ENCODE measurements at places on chromosomes 4 and X.

DNA sequence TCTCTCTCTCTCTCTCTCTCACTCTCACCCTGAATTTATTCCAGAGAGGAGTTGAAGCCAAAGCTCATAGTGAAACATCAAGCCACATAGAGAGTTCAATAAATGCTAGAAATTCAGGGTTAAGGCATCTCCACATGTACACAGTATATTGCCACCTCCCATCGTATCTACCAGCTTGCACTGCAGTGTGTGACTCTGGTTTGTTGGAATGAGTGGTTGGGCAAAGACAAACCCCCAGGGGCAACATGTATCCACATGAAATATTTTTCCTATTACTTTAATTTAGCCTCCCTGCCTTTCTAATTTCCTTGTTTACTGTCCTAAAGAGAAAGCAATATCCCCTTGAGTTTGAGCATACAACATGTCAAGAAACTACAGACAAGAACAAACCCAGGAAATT is 247.3 kb downstream of the SPATA18 start:
- no peak for DNase-seq

GRCh38 chrX:39665830-39666518 is 431.8 kb downstream of the BCOR start:
- DNase-seq: no peak

- DNase-seq: no peak
These were observed 941 bp downstream of the CCKAR start for GRCh38 chr4:26489101-26489985.

DNA sequence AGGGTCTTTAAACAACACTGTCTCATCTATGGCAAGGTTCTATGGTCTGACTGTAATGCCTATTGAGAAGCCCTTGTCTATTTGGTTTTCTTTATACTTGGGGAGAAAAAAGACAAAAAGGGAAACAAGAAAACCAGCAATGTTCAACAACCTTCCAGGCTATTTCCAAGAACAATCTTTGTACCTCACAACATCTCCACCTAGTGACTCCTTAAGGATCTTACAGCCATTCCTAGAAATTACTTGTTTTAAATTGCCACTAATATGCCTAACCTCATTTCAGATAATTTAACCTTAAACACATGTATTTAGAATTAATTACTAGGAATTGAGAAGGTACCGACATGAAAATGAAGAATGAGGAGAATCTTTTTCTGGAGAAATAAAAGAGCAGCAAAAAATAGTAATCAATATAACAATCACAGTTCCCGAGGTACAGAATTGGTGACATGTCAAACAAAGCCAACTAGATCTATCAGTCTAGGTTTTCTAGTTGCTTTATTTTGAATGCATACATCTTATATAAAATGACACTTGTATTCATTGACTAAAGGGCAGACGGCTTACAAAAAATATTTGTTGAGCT is 1.6 kb upstream of the RBM46 start:
- no peak for DNase-seq

DNA sequence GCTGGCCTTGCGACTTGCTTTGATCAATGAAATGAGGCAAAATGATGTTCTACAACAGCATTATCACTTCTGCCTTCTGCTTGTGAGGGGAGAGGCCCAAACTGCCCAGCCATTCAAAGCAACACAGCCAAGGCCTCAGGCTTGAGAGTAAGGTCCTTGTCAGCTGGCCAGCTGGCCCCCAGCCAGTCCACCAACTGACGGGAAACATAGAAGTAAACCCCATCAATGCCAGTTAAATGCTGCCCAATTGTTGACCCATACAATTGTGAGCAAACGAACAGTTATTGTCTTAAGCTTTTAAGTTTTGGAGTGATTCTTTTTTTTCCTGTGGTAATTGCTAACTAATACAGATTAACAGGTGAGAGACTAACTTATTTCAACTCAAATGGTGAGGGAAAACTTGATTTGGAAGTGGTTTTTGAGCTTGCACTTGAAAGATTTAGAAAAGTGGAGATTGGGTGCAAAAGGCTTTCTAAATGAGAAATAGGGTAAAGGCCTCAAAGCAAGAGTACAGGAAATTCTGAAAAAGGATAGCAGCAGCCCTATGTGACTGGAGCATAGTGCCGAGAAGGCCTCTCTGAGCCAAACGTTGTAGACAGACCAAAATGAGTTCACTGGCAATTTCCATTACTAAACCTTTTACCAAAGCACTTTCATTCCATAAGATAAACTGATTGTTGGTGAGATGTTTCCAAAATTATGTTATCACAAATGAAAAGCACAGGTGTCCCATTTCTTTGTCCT is 66.9 kb downstream of the ARHGEF38 start:
- no peak for DNase-seq

DNA sequence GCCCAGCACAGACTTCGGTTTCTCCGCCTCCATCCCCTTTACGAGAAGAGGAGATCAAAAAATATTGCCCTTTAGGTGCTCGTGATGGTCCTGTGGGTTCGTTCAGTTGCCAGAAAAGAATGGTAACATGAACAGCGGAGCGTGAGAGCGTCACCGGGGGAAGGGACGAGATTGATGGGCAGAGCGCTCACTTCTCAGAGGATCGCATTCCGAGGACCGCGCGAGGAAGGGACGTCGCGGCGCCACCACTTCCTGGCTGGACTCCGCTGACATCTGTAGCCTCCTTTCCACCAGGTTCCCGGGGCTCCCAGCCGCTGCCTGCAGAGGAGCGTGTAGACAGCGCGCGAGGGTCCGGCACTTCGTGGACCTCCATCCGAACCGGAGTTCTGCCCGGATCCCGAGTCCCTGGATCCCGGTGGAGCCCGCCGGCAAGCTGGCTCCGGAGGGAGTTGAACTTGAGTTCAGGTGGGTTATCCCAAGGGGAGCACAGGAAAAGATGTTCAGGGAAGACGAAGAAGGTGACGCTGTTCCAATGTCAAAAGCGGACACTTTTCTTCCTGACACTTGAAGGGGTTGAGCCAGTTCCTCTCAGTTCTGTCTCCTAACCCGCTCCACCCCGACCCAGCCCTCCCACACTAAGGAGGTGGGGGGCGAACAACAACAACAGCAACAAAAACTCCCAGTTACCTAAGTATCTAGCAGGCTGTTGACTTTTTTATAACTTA is 484 bp downstream of the GALNTL6 start:
- no peak for DNase-seq

DNA sequence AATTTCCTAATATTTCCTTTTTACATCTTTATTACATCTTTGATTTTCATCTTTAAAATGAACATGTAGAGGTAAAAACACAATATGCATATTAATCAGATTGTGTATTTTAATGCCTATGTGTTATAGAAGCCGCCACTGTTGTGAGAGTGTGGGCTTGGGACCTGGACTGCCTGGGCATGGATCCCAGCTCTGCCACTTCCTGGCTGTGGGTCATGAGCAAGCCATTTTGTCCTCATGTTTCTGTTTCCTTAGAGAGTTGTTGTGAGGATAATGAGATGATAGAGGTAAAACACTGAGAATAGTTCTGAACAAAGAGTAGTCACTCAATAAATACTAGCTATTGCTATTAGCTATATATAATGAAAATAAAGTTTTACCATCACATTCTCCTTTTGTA is 38.4 kb upstream of the SCOC start:
- DNase-seq: no peak

DNA sequence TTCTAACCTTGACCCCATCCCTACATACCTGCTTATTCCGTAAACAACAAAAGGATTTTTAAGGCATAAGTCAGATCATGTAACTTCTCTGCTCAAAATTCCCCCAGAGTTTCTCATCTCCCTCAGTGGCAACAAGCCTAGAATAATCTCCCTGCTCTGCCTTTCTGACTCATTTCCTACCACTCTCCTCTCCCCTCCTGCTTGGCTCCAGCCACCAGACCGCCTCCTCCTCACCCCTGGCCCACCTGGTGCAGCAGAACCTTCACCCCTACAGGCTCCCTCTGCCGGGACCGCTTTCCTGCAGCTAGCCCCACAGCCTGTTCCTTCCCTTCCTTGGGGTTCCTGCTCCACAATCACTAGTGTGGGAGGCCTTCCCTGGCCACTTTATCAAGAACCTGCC is 32.1 kb downstream of the TSPAN5 start:
- no peak for DNase-seq

DNA sequence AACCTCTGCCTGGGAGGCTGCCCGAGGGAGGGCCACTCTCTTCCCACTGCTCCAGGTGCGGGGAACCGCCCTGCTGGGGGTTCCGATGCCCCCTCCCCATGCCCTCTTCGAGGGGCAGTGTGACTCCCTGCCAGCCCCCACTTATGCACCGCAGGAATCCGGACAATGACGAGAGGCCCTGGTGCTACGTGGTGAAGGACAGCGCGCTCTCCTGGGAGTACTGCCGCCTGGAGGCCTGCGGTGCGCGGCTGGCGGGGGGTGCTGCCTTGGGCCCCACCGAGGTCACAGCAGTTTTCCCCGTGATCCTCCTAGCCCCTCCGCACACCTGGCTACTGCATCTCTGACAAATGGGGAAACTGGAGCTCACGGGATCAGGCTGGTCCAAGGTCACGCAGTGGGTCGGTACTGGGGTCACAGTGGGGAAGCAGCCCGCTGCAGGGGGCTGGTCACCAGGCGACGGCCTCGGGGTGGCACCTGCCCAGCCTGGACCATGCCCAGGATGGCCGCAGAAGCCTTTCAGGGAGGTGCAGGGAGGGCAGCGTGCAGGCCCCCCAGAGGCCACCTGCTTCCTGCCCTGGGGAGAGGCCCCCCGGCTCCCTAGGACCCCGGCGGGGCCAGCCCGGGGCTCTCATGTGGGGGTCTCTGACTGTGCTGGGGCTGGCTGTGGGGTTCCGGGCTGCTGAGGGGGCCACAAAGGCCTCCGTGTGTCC is 3.5 kb downstream of the HGFAC start:
- no peak for DNase-seq

- DNase-seq: no peak
These were observed 14.0 kb upstream of the TMEM156 start for GRCh38 chr4:39046249-39046648.

DNA sequence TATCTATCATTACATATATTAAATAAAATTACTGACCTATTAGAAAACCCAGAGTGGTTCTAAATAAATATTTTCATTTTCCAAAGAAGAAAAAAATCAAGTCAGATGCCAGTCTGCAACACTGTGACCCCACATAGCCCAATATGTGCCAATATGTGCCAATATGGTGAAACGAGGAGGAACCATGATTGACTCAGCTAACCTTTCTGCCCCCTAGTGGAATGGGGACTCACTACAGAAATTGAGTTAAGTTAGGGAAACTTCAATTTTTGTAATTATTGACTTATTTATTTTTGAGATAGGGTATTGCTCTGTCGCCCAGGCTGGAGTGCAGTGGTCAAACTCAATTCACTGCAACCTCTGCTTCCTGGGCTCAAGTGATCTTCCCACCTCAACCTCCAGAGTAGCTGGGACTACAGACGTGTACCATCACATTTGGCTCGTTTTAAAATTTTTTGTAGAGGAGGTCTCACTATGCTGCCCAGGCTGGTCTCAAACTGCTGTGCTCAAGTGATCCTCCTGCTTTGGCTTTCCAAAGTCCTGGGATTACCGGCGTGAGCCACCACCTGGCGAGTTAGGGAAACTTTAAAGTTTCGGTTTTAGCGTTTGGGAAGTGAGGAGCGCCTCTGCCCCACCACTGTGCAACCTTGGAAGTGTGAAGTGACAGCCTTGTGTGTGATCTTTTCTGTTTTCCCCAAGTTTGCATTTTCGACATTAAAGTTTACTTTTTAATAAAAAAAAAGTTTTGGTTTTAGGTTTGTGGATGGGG is 116.8 kb upstream of the SHISA3 start:
- no peak for DNase-seq

DNA sequence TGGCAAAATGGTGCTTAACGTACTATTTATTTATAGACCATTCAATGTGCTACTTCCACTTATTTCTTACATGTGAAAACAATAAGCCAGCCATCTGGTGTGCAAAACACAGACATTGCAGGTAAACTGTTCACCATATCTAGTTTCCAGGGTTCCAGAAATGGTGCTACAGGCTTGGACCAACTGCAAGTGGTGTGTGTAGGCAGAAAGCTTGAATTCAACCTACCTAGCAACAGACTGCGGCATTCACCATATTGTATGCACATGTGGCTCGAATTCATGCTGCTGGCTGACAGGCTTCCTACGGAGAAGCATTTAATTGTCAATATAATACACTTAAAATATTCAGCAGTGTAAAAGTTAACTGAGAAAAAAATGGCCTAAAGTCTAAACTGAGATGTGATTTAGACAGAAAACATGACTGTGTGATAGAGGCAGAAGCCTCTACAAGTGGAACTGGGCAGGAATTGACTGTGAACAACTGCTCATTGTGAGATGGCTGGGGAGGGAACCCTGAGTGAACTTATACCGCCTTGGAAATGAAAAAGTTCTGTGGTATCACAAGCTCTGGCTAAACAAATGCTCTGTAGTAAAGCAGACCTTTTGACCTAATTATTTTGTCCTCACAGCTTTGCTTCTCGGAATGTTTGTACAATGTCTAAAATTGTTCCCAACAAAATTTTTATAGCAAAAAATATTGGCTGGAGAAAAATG is 434.7 kb downstream of the GRIA2 start:
- no peak for DNase-seq

- no peak for DNase-seq
These were observed 429.1 kb upstream of the INTU start for GRCh38 chr4:127203562-127204200.
